ENCODE measurements at places on chromosomes 7 and 10.

- no peak for DNase-seq
These were observed 236.8 kb upstream of the AOAH start for GRCh38 chr7:36961097-36961496.

DNA sequence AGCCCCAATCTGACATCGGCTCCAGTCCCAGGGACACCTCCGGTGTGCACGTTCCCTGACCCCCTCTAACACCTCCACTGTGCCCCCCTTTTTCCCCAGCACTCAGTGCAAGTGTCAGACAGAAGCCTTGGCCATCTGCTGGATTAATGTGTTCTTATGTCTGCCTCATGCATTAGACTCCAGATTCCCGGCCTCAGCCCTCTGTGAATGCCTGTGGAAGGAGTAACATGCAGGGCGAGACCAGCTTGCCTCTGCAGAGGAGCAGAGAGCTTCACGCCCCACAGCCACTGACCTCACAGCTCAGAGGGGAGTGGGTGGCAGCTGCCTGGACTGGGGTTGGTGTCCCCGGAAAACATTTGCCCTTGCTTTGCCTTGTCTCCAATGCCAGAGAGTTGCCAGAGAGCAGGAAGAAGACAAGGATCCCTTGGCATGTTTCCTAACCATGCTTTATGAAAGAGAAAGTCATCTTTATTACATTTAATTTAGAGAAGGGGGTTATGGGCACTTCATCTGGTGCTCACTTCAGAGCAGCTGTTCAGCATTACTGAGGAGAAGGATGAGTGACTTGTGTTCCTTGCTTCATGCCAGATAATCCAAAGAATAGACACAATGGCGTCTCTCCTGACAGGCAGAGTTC, 91.6 kb upstream of the CXCL12 start:
- no peak for DNase-seq

DNA sequence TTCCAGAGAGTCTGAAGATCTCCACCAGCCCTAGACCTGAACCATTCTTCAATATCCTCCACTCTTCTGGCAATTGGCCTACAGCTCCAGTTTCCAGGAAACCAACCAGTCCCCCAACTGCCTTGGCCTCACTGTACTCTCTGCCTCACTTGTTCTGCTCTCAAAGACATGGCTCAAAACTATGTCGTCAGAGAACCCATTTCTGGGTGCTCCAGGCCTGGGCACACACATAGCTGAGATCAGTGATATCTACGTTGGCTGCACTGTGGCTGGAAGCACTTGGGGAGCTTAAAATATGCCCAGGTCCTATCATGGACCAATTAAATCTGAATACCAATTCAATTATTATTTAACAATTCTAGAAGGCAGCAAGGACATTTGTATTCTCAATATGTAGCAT, 93.1 kb downstream of the COBL start:
- DNase-seq, result no peak

GRCh38 chr7:122304996-122305421, 459 bp upstream of the FEZF1 start:
- DNase-seq, result no peak

- DNase-seq, result peak; percentile 20
These were observed 6.2 kb downstream of the GPRIN2 start for GRCh38 chr10:46550076-46550790.

DNA sequence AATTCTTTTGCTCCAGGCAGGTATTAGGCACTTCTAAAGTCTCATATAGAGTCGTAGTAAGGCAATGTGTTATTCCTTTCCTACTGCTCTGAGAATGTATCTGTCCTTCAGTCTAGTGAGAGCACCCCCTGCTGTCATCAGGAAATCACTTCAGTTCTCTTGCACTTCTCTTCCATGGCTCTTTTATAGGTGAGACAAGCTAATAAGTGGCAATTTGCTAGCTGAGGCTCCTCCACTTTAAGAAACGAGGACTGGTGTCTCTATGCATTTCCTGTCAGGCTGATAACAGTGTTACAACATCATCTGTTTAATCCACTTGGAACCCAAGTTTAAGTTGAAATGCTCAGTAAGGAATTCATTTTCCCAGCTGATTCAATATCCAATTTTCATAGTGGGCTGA, 350.6 kb downstream of the TFEC start:
- peak; percentile 19 for DNase-seq

DNA sequence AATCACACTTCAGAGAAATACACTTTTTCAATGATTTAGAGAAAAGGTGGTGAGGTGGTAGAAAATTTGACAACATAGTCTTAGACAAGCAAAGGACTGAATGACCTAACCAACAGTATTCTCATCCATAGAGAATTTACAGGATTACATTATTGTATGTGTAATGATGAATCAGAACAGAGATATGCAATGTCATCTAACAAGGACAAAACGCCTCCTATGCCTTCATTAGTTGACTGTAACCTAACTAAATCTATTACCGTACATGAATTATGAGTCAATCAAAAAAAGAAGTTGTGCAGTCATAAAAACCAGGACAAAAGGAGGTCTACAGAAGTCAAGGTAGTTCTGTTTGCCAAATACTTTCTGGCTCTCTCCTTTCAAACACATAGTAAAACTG, 66.5 kb downstream of the RAB11FIP2 start:
- DNase-seq, result no peak

- DNase-seq, result no peak
These were observed 124.2 kb upstream of the ZNF746 start for GRCh38 chr7:149621776-149622175.

DNA sequence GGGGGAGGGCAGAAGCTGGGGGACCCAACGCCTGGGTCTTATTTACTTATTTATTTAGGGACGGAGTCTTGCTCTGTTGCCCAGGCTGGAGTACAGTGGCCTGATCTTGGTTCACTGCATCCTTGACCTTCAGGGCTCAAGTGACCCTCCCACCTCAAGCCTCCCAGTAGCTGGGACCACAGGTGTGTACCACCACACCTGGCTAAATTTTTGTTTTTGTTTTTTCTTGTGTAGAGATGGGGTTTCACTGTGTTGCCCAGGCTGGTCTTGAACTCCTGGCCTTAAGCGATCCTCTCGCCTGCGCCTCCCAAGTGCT, 1.7 kb upstream of the MOGAT3 start:
- no peak for DNase-seq

DNA sequence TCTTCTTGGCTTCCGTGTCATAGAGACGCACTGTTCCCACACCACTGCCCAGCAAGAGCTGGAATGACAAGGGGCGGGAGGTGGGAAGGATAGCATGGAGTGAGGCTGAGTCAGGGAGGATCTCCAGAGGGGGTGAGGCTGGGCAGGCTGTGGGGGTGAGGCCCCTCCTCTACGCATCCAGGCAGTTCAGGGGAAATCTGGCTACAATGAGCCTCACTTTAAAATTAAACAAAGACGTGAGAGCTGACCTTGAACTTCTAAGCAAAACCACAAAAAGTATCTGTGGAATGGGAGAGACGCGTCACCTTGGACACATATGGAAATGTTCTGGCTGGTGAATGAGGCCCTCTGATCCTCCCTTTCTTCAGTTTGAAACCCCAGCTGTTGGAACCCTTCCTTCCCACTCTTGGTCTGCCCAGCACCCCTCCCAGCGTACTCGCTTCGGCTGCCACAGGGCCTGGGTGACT, 17.7 kb downstream of the WDR91 start:
- no peak for DNase-seq

- DNase-seq, result no peak
These were observed 14.4 kb downstream of the MARCHF5 start for GRCh38 chr10:92305133-92306072.

DNA sequence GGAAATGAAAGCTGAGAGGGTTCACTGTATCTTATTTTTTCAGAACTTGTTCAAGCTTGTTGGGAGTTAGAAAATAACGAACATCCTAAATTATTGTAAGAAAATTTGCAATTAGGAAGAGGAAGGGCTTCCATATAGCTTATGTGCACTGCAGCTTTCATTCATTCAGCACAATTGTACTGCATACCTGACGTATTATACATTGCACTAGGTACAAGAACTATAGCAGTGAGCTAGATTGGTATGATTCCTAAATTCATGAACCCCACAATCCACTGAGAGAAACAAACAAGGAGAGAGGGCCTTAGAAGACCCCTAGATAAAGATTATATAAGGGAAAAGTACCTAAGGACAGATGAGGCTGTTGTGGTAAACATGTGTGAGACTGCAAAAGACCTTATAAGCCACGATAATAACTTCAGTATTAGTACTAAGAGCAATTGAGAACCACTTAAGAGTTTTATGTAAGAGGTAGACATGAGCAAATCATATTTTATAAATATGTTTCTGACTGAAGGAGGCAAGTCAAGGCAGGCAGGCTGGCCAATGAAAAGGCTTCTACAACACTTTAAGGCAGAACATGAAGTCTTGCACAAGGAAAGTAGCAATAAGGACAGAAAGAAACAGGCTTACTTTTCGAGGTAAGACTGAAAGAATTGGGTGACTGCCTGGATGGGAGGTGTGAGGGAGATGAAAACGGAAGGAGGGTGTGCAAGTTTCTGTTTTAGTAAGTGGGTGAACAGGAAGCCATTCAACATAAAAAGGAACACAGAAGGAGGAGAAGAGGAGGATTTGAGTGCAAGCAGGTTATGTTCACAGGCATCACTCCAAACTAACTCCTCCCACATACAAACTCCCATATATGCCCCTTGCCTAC, 77.9 kb upstream of the LRRN3 start:
- peak; percentile 70 for DNase-seq

DNA sequence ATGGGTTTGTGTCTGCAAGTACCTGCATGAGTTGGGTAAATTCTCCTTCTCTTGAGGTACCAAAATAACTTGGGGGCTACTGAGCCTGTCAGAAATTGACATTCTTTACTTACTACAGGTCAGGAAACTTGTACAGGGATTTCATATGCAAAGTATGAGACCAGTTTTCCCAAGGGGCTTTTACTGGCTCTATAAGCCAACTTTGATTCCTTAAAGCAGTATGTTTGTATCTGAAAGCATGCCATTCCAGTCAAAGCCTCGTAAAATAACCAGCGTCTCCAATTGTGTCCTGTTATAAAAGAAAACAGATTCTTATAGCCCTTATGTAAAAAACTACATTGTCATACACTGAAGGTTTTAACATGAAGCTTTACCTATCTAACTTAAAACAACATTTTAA, 90.2 kb downstream of the ZNF467 start:
- DNase-seq, result no peak

- no peak for DNase-seq
These were observed 20.4 kb upstream of the KNDC1 start for GRCh38 chr10:133139551-133140065.

GRCh38 chr7:130032698-130033097, 18.5 kb downstream of the ZC3HC1 start:
- no peak for DNase-seq

DNA sequence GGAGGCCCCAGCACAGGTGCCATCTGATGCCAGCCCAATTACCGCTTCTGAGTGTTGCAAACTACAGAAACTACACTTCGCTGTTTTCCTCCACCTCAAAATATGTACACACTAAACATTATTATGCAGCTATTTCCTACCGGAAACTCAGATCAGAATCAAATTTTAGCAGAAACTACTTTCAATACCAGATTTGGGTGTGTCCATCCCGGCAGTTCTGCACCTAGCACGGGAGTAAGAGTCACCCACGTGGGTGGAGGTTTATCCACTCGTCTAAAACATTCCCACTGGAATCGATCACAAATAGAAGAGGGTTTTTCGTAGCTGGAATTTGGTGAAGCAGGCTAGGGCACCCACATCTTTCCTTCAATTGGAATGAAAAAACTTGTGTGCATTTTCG, 214.4 kb upstream of the PRKCQ start:
- DNase-seq, result no peak

GRCh38 chr10:127699311-127699710, 37.7 kb upstream of the FOXI2 start:
- no peak for DNase-seq

- no peak for DNase-seq
These were observed 38.8 kb downstream of the ZNF783 start for GRCh38 chr7:149300620-149301285.

DNA sequence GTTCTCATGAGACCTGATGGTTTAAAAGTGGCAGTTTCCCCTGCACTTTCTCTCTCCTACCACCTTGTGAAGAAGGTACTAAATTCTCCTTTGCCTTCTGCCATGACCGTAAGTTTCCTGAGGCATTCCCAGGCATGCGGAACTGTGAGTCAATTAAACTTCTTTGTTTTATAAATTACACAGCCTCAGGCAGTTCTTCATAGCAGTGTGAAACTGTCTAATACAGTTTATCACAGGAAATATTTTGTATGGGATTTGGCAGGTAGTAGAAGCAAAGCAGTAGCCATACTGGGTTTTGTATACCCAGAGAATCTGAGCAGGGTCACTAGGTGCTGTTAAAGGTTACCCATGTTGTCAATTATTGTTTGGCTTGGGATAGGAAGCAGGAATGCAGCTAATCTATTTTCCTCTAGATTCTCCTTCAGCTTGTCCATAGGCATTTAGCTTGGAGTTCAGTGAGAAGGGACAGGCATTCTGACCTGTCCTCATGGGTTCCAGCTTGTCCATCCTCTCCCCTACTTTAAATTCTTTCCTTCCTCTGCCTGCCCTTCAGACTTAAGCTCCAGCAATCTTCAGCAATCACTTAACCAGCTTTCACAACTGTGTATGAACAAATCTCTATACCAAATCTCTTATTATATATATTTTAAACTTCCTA, 186.7 kb downstream of the PCLO start:
- DNase-seq, result no peak

DNA sequence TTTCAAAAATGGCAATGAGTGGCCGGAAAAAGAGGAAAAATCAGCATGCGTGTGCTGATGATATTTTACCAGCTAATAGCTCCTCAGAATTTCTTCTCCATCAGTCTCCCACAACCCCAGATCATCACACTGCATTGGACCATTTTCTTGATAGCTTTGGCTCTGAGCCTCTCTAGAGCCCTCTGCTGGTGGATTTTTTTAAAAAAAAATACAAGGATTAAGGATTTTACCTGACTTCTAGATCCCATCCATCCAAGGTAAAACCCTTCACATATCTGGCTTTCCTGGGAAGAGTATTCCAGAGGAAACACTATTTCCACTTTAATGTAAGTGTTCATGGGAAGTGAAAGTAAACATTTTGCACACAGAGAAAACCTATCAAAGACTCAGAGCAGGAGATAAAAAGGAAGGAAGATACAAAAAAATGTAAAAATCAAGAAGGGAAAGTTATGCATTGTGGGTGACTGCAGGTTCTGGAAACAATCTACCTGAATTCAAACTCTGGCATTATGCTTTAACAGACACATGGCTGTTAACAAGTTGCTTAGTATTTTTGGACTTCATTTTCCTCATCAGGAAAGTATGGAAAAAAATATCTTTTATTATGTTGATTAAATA, 380.9 kb downstream of the LRRTM3 start:
- DNase-seq, result no peak

- DNase-seq, result no peak
These were observed at the start of gene DDC for GRCh38 chr7:50564640-50565558. Gene DDC, minus strand, starts transcription at chr7:50565405. Its CDS starts 21,320 bp downstream, at chr7:50544085.
